ENCODE measurements at places on chromosomes 5 and 9.

- no peak for DNase-seq
Observed at GRCh38 chr5:112159435-112159834, 259.6 kb downstream of the EPB41L4A start.

DNA sequence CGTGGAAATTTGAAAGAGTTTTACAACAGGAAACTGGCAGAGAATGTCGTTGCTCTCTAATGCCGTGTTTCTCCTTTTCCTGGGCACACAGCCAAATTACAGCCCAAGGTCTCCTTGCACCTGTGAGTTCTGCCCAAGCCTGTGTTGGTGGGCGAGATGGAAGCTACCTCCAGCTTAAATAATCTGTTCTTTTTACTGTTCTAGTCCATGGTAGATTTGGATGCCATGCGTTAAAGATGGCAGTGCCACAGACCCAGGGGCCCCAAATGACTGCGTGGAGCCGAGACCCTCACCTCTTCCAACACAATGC is 92.6 kb upstream of the IRX4 start:
- DNase-seq = no peak

GRCh38 chr5:10254686-10255085 is 4.6 kb downstream of the CCT5 start:
- DNase-seq = no peak

GRCh38 chr5:160188141-160189015 is 40.9 kb upstream of the FABP6 start:
- DNase-seq = peak; percentile 49

GRCh38 chr9:136978073-136978864 is 965 bp downstream of the PTGDS start:
- DNase-seq = peak; percentile 31

DNA sequence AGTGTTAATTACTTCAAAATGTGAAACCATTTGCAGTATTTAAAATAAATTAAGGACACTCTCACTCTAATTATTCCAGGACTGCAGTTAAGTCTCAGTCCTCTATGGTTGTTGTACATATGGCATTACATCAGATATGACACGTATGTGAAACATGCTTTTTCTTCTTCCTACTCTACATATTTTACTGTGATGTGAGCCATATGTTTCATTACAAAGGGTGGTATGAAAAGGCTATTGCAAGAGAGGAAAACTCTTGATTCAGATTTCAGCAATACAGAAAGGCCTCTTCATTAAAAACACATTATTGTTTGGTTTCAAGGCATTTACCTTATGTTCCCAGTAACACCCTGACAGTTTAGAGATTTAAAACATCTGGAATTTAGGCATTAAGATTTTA is 964.5 kb upstream of the DMAC1 start:
- DNase-seq = no peak

DNA sequence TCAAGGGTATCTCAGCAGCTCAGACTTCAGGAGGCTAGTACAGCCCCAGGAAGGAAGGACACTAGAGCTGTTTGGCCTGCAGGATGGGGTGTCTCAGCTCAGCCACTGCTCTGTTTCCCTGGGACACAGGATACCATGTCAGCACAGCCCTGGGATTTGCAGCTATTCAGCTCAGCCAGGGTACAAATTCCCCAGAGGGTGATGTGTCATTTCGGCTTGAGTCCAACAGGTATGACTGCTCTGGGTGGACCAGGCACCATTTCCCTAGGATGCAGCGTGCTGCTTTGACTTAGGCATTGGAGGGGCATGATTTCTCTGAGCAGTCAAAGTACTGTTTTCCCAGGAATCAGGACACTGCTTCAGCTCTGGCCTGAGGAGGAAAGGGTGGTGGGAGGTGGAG is 130.1 kb downstream of the ARSB start:
- DNase-seq = peak; percentile 2
